ENCODE measurements at places on chromosomes 13 and 19.

GRCh38 chr13:28976636-28977035 lies 156.5 kb downstream of the MTUS2 start:
- DNase-seq: no peak

DNA sequence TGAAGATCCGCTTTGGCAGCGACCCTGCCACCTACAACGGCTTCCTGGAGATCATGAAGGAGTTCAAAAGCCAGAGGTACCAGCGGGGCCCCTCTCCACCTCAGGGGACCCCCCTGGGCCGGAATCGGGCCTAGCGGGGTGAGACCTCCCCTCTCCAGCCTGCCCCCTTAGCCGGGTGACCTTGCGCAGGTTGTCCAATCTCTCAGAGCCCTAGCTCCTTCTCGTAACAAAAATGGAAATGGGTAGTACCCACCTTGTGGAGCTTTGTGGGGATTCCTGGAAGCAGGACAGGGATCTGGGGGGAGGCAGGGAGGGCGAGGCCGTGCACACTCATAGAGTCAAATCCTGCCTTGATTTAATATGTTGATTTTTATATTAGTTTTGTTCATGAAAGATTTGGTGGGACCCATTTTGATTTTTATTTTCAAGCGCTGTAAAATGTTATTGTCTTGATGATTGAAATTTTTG lies 658 bp downstream of the SIN3B start:
- no peak for DNase-seq

- no peak for DNase-seq
Measured at GRCh38 chr19:1936916-1937610, 3.9 kb upstream of the CSNK1G2 start.

DNA sequence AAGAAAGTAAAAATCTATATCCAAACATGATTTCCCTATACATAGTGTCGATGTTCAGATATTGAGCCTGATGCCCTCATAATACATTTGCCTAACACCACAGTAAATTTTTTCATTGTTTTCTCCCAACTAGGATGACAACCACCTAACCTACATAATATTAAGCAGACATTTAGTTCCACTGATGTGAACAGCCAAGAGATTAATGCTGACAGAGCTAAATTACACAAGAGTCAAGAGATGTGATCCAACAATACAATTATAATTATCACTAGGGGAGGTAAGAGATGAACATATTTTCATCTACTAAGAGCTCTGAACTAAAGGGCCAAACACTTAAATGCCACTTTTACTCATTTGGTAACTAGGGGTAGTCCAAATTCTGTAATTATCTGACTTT lies 145.9 kb downstream of the DACH1 start:
- DNase-seq: no peak

GRCh38 chr13:22915442-22916082 lies 265.2 kb upstream of the SGCG start:
- no peak for DNase-seq

DNA sequence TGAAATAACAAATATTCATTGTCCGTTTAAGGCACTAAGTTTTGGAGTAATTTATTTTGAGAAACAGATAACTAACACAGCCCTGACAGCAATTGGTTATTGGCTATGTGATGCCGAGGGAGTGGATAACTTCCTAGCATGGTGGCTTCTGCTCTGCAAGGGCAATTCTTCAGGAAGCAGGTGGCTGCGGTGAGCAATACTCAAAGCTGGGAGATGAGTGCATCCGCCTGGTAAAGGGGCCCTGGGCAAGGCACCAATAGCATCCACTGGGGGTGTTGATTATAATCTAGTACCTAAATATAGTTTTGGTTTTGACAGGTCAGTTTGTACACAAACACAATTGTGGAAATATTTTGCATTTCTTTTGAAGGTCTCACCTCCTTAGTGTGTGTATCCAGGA lies 41.0 kb downstream of the CCDC70 start:
- no peak for DNase-seq

- peak; percentile 49 for DNase-seq
Measured at GRCh38 chr19:41939861-41940730, 11.8 kb upstream of the ERFL start.

DNA sequence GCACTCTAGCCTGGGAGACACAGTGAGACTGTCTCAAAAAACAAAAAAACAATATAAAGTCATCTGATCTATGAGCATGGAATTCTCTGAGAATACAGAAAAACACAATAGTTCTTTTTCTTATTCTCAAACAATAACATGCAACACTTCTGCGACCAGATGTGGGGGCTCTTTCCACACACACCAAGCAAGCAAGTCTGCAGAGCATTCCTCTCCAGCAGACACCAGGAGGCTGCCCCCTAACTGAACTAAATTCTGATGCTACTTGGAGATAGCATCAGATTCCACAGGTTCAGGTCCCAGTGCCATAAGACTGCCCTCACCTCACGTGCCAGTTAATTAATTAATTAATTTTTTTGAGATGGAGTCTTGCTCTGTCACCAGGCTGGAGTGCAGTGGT lies 27.7 kb downstream of the ZNF101 start:
- no peak for DNase-seq

GRCh38 chr13:99516153-99516929 lies 15.1 kb downstream of the TM9SF2 start:
- DNase-seq: no peak

DNA sequence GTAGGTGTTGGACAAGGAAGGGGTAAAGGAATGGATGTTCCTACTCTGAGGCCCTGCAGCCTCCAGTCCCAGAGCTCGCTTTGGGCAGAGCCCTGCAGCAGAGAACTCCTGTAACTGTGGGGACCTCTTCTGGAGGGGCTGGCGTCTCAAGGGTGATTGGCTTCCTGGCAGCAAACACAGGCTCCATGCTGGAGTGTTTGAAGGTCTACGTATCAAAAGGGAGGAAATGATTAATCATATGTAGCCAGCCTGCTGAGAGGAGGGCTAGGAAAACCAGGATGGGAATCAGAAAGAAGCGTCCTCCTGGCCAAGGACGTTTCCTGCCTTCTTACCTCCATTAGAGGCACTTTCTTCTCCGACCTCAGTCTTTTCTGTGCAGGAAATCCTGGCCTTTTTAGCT lies 208.5 kb downstream of the TSHZ3 start:
- DNase-seq: no peak

DNA sequence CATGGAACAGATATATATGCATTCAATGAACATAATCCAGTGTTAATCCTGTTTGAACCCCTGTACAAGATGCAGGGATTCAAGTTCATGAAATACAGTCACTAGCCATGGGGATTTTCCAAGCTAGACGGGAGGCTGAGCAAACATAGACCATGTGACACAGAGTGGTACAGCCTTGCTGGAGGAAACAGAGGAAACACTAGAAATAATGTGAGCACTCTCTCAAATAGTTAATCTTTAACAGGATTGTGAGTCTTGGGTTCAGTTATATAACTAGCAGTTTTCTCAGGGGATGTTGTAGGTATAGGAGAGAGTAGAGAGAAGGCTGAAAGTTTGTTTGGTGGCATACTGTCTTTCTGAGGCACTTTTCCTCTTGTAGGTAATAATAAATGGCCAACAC lies 13.9 kb upstream of the LGALS16 start:
- DNase-seq: no peak

- no peak for DNase-seq
Measured at GRCh38 chr13:34862311-34862710, 79.8 kb upstream of the NBEA start.

GRCh38 chr19:43675269-43675879 lies 5.4 kb upstream of the PLAUR start:
- no peak for DNase-seq

DNA sequence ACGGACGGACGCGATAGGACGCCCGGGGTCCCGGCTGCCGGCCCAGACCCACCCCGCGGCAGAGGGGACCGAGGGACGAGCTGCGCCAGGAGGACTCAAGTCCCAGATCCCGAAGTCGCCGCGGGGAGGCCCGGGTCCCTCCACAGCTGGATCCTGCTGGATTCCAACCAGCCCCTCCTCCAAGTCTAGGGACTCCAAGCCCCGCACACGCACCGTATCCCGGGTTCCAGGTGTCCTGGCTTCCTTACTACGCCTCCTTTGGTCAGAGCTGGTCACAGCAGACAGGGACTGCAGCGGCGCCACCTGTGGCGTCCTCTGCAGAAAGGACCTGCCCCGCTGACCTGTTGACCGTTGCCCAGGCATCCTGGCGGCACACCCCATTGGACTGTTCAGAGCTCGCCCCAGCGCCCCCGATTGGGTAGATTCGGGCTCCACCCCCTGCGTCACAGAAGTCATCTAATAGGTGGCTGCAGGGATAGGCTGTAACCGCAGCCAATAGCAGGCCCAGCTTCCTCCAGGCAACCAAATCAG lies 29.0 kb upstream of the ZNF709 start:
- DNase-seq: no peak

DNA sequence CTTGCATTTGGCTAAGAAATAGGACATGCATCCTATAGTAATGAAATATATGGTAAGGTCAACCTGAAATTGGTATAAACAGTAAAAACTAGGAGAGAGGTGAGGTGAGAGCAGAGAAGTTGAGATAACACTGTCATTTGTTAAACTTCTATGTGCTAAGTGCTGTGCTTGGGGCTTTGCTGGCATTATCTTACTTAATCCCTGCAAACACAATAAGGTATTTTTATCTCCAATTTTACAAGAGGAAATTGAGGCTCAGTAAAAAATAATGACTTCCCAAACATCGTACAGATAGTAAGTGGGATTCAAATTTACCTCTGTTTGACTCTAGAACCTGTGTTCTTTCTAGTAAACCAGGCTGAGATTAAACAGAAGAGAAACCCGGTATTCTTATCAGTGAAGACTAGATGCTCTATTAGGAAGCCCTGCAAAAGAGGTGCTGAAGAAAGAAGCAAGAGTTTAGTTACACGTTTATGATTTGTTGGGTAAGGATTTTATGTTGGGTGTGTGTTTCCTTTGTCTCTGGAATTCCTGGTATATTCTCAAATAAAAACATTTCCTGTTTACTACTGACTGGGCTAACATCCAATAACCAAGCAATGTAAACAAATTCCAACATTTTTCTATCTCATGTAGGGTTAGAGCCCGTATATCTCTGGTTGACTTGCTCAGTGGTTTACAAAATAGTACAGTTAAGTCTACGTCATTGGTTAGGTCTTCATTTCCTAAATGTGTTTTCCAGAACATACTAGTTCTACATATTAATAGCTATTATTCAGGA lies 137.3 kb upstream of the FNDC3A start:
- DNase-seq: no peak

DNA sequence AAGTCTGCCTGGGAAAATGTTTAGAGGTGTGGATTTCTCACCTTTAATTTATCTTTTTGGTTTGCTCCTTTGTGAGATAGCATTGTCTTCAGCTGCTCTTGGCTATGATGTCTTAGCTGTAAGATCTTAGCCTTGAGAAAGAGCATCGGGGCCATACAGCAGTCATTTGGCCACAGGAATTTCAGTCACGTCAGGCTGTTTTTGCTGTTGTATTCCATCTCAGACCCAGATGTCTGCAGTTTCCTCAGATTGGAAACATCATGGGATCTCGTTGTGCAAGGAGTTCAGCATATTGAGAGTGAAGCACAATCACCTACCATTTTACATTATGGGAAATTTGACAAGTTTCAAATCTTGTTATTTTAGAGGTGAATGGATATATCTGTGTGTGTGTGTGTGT lies 89.3 kb upstream of the C1QTNF9B start:
- DNase-seq: no peak

- DNase-seq: no peak
Measured at GRCh38 chr13:78133511-78133910, 214.9 kb upstream of the EDNRB start.

GRCh38 chr13:70703755-70704154 lies 595.5 kb upstream of the KLHL1 start:
- no peak for DNase-seq

- DNase-seq: no peak
Measured at GRCh38 chr13:59413126-59413525, 750.6 kb downstream of the DIAPH3 start.

DNA sequence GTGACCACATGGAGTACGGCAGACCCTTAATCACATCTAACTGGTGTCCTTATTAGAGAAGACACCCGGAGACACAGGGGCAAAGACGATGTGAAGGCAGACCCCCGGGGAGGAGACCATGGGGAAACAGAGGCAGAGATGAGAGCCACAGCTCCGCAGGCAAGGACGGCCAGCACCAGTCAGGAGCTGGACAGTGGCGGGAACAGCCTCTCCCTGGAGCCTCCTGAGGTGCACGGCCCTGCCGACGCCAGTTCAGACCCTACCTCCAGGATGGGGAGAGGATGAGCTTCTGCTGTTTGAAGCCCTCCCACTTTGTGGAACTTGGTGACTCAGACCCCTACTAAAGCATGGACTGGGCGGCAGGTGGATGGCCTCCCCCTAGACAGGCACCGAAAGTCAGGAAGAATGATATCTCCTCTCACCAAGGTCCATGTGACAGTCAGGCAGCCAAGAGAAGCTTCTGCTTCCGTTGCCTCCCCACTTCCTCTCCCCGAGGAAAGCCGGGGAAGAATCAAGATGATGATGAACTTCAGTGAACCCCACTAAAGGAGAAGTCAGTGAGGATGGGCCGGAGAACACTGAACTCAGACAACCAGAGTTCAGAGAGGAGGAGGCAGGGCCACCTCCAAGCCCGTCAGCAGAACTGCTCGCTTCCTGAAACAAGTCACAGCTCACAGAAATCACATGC lies 25.4 kb downstream of the RAB20 start:
- DNase-seq: no peak

DNA sequence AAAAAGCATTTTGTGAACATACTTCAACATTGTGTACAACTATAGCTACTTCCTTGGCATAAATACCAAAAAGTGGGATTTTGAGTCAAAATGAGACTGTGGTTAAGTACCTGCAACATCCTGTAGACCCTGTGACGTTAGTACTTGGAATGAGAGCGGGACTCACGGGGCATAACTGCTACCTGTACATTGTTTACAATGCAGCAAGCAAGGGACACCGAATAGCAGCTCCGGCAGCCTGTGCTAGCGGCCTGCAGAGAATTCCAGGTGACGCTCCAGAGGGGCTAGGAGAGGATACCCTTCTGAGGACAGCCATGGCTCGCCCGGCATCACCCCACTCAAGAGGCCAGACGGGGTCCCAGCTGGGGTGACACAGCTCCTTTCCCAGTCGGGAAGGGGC lies 824 bp upstream of the ZNF331 start:
- DNase-seq: no peak

DNA sequence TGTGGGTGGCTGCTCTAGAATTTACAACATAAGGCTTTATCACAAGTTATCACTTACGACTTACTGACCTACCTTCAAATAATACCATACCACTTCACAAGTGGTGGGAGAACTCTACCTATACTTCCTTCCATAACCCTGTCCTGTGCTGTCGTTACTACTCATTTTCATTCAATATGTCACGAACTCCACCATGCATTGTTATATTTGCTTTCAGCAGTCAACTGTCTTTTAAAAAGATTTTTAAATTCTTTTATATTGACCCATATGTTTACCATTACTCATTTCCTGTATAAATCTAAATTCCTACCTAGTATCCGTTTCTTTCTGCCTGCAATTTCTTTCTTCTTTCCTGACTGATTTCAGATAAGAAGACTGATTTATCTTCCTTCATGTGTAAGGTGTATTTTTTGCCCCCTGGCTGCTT lies 200.0 kb downstream of the KLF12 start:
- no peak for DNase-seq

Data from T-helper 9 cell (primary cell).